ENCODE measurements at places on chromosomes 5 and 9.

DNA sequence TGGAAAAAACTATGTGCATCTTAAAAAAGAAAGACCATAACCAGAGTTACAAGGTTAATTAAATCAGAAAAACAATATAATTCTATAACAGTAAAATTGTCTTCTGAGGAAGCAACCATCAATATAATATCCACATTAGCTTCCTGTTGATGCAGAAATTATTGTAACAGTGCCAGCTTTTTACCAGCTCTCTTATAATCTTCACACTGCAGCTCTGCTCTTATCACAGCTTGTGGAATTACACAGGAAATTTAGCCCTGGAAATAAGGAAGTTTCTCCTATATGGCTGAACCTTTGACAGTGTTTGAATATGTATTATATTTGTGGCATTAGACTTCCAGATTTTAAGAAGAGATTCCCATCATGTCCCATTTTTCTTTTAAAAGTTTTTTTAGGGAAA is 49.1 kb upstream of the TEK start:
- DNase-seq = no peak

DNA sequence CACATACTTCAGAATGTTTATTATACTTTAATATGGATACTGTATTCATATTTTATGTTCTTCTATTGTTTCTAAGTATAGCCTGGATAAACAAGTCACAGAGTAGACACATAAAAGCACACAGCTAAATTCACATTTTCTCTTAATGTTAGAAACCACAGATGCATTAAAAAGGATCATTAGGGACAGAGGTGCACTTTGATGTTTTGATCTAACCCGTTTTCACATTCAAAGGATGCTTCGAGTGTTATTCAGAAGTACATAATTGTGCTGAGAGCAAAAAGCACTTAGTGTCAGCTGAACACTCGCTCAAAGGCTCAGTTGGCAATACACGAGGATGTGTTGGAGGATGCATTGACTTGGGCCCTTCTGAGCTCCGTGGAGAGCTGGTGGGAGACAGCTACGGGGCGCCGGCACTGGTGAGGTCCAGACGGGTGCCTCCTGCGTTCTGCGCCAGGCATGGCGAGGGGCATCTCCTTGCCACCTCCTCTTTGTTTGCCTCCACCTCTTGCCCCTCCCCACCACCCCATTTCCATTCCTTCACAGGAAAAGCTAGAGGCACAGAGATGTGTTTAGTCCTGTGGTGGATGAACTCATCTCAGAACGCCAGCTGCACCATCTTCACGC is 35.5 kb downstream of the MED10 start:
- no peak for DNase-seq

DNA sequence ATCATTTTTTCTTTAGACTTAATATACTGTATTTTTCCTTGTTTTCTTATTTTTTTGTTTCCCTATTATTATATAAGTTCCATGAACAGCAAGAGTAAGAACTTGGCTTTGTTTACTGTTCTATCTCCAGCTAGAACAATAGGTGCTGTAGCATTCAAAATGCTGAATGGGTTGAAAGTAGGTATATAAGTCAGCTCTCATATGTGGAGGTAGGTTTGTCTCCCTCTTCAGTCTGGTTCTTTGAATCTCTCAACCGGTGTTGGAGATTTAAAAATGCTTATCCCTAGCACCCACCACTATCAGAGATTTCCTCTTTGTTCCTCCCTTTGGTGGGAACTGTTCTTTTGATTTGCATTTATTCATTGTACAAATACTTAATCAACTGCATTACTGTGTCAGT is 87.5 kb upstream of the FSD1L start:
- no peak for DNase-seq

DNA sequence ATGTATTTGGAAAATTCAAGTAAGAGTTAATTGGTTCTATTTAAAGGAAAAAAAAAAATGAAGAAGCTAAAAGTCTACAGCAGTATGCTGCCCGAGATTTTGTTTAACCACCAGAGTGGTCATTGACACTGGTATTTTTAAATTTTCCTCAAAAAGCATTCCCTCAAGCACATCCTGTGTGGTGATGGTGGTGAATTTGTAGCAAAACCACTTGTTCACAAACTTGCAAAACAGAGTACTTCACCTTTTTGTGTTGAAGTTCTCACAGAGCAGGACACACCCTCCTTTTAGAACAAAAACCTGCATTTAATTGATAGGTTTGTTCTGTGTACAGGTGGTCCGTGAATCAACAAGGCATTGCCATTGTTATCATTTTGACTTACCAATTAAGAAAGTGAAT is 374.2 kb downstream of the EFNA5 start:
- no peak for DNase-seq

DNA sequence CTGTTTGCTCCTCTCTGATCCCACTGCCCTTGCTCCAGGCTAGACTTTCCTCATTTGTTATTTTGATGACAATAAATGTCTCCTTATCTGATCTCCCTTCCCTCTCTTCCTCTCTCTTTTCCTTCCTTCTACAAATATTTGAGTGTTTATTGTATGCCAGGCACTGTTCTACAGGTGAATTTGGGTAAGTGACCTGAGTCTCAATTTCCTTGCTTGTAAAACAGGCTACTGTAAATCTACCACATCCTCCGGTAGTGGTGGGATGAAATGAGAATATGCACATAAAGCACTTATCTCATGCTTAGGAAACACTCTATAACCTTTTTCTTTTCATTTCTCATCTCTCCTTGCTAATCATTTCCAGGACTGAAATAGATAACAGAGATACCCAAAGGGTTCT is 86.4 kb downstream of the HMHB1 start:
- no peak for DNase-seq

- no peak for DNase-seq
Measured at GRCh38 chr9:135392511-135392910, 87.1 kb upstream of the PPP1R26 start.

- DNase-seq = no peak
Measured at GRCh38 chr5:154429341-154429740, 16.5 kb upstream of the SAP30L start.

GRCh38 chr5:66849803-66850202 is 253.6 kb downstream of the MAST4 start:
- DNase-seq = no peak

- no peak for DNase-seq
Measured at GRCh38 chr9:18708429-18708828, 234.5 kb downstream of the ADAMTSL1 start.

DNA sequence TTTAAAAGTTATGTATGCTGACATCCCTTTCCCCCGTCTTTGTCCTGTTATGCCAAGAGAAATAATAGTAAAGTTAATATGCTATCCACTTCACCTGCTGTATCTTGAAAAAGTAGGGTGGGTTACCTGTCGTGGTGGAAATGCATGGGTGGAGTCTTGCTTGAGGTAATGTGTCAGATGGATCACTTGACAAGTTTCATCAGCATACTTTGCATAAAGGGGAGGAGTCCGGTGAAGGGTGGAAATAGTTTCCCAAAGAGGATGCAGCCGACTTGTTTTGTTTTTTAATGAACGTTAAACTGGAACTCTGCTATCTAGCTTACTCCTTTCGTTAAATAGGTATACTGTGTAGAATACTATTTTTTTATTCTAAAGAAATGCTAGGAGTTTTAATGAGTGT is 9.0 kb upstream of the DMRT3 start:
- no peak for DNase-seq

DNA sequence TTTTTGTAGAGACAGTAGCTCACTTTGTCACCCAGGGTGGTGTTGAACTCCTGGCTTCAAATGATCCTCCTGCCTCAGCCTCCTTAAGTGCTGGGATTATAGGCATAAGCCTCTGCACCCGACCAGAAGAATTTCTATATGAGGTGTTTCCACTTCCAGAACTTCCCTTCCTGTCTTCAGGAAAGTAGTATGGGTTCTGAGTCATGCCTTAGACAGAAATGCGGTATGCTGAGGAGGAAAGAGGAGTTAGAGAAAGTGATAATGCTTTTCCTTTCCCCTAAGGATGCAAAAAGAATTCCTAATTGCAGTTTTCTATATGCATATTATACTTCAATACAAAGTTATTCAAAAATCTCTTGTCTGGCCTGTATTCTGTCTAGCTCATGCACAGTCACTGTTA is 16.4 kb upstream of the ADAMTSL1 start:
- no peak for DNase-seq

GRCh38 chr5:175718401-175719108 is 60.7 kb downstream of the HRH2 start:
- no peak for DNase-seq

- DNase-seq = no peak
Measured at GRCh38 chr9:136492978-136493522, 10.2 kb upstream of the SEC16A start.
